Hematopoietic multipotent progenitor cell treated with erythropoietin and hydrocortisone succinate and interleukin-3 and kit ligand, for 6 days (in vitro differentiated cells): ENCODE measurements at places on chromosomes 13 and 19.

GRCh38 chr19:32104153-32104849, 241.1 kb upstream of the ZNF507 start:
- DNase-seq: peak; percentile 71

GRCh38 chr13:106883976-106884375, 316.0 kb upstream of the ARGLU1 start:
- peak; percentile 13 for DNase-seq

- DNase-seq: no peak
Observed at GRCh38 chr19:4737955-4738600, 14.4 kb upstream of the DPP9 start.

DNA sequence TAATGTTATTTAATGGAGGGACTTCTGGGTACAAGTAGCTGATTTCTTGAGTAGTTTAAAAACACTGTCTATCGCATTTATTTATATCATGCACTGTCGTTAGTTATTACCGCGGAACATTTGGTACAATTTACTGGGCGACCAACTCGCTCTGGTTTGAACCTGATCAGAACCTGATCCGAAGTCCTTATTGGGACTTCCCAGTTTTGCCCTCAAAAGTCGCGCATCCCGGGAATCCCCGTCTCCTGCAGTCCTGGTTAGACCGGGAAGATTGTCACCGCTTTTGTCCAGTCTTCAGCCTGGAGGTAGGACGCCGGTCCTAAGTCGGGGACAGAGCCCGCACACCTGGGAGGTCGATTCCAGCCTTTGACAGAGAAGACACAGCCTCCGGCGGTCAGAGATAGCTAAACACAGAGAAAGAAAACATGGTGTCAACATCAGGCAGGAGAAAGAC, 694 bp downstream of the CLN5 start:
- DNase-seq: peak; percentile 43

GRCh38 chr13:70188567-70188966, 80.3 kb upstream of the KLHL1 start:
- DNase-seq: no peak

GRCh38 chr13:42075517-42075916, 27.1 kb downstream of the DGKH start:
- DNase-seq: no peak

- DNase-seq: no peak
Observed at GRCh38 chr13:57970404-57970803, 338.9 kb downstream of the PCDH17 start.

DNA sequence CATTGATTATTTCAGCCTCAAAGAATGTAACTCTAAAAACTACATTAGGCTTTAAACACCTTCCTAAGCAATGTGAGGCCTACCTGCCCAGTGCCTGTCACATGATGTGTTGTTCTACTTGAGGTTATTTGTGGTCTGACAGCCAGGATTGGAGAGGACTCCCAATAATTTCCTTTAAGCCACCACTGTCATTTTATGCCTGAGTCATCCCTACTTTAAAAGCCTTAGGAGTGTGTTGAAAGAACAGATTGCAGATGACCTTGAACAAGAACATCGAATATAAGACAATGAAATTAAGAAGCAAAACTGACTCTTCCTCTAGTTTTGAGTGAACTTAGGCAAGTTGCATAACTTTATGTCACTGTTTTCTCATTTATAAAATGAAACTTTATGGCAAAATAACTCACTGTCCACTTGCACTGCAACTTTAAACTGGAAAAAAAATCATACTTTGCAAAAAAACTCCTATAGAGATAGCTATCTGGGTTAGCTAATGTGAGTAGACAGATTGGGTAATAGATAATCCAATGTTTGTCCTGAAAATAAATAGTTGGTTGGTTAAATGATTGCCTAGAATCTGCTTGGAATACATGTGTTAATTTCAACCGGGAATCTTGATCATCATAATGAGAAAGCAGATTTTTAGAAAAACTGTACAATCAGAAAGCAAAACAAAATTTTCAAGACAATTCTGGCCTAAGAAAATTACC, 361.2 kb downstream of the SUCLA2 start:
- DNase-seq: no peak

DNA sequence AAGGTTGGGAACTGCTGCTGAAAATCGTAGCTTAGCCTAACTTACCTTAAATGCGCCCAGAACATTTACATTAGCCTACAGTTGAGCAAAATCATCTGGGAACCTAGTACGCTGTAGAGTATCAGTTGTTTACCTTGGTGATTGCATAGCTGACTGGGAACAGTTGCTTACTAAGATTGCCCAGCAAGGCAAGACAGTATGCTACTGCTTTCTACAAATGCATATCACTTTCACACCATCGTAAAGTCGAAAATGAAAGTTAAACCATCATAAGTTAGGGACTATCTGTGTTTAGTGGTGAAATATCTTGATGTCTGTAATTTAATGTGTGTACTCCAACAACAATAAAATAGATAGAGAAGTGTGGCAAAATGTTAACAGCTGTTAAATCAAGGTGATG, 1670.6 kb upstream of the PCDH20 start:
- no peak for DNase-seq

GRCh38 chr13:112690283-112690929, 568 bp downstream of the ATP11A start:
- peak; percentile 60 for DNase-seq

GRCh38 chr13:95020298-95020987, 280.8 kb downstream of the ABCC4 start:
- no peak for DNase-seq

DNA sequence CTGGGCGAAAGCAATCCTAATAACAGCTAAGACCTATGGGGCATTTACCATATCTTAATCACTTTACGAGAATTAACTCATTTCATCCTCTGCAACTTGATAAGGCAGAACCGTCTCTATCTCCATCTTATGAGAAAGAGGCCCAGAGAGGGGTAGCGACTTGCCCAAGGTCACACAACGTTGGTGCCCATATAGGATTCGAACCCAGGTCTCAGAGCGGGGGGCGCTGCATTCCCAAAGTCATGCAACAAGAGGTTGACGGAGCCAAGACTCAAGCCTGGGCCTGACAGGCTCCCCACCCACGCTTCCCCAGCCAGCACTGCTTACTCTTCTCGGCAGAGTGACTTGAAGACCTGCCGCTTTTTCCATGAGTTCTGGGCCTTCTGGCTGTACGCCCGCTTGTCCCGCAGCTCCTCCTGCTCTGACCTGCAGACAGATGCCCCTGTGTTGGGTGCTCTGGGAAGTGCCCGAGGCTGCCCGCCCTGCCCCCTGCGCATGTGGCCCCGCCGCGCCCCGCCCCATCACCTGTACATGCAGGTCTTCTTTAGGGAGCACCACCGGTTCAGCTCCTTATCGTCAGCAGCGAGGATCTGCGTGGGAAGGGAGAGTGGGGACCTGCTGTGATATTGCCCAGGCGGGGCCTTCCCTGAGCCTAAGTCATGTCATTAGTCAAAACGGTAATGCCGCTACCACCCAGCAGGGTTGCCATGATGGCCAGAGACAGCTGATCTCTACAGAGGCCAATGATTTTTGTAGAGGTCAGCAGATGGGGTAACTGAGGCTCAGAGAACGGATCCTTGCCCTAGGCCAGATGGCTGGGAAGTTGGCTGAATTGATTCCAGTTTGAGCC, 10.8 kb downstream of the KRI1 start:
- peak; percentile 51 for DNase-seq

- no peak for DNase-seq
Observed at GRCh38 chr13:53631511-53631910, 602.9 kb downstream of the OLFM4 start.

DNA sequence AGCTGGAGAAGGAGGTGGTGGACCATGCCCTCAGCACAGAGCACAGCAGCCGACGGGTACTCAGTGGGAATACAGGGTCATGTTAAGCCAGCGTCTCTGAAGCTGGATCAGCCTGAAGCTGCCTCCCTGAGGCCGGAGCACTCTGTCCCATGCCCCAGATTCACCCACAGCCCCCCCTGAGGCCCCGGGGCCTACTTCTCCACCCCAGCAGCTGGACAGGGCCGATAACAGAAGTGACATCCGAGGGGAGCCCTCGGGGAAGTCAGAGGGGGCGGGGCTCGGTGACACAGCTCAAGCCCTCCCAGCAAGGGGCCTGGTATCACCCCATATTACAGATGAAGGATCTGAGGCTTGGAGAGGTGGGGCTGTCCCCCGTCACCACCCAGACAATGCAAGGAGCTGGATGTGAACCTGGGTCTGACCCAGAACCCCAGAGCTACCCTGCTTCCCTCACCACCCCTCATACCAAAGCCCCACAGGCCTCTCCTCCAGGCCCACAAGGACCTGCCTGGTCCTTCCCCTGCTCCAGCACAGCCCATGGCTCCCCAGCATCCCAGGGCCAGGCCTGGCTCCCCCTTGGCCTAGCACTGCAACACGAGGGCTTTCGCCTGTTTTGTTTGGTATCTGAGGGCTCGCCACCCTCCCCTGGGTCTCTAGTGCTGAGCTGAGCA, 5.7 kb downstream of the R3HDM4 start:
- peak; percentile 99 for DNase-seq

- DNase-seq: no peak
Observed at GRCh38 chr13:20000062-20000552, 41.6 kb downstream of the ZMYM2 start.

GRCh38 chr13:68007576-68007975, 777.4 kb upstream of the PCDH9 start:
- no peak for DNase-seq

- no peak for DNase-seq
Observed at GRCh38 chr13:30429721-30430694, 7.7 kb downstream of the UBE2L5 start.

GRCh38 chr19:46460981-46461380, 10.4 kb downstream of the PNMA8A start:
- DNase-seq: no peak

DNA sequence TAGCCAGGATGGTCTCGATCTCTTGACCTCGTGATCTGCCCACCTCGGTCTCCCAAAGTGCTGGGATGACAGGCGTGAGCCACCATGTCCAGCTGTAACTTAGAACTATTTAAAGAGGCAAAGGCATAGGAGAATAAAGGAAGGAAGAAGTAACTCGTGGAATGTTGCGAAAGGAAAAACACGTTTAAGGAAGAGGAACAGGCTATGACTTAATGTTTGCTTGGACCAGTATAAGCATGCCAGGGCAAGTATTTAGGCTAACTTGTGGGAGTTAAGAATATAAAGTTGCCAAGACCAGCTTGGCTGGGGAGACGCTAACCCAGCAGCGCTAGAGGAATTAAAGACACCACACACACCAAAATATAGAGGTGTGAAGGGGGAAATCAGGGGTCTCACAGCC, 33.5 kb downstream of the ZNF844 start:
- no peak for DNase-seq

DNA sequence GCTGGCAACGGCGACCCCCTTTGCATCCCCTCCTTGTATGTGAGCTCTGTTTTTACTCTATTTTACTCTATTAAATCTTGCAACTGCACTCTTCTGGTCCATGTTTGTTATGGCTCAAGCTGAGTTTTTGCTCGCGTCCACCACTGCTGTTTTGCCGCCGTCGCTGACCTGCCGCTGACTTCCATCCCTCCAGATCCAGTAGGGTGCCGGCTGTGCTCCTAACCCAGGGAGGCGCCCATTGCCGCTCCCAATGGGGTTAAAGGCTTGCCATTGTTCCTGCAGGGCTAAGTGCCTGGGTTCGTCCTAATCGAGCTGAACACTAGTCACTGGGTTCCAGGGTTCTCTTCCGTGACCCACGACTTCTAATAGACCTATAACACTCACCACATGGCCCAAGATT, 2704.4 kb downstream of the PCDH9 start:
- no peak for DNase-seq

- no peak for DNase-seq
Observed at GRCh38 chr19:38494379-38494778, 60.9 kb downstream of the RYR1 start.

GRCh38 chr13:111186305-111186935, 71.3 kb downstream of the ARHGEF7 start:
- DNase-seq: no peak

DNA sequence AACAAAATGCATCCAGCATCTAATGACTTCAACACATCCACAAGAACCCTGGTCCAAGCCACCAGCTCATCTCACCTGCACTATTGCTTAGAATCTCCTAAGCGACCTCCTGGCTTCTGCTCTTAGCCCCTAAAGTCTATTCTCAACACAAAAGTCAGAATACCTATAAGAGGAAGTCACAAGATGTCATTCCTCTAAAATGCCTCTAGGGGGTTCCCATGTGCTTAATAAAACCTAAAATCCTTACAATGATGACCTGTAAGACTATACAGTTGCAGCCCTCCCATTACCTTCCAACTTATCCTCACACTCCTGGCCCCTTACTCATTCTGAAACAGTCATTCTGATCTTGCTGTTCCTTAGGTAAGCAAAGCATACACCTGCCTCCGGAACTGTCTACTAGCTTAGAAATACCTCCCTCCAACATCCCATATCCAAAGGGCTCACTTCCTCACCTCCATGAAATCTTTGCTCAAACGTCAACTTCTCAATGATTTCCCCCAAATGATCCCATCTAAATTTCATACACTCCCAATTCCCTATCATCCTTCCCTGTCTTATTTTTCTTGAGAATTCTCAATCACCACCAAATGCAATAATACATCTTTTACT, 10.0 kb downstream of the ATP7B start:
- DNase-seq: peak; percentile 90

DNA sequence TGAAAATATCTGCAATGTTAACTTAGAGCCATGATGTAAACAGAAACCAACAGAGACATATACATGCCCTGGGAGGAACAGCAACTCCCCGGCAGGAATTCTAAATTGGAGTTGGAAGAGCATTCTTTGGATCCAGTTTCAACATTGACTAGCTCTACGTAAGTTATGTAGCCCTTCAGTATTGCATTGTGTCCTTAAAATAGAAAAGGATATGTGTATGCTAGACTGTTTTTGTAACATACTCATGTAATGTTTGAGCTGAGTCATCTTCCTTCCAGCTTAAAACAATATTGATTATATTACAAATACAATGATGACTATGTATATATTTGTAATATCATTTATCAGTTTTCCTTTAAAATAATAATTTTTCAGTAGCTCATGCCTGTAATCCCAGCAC, 1422.2 kb upstream of the PCDH20 start:
- no peak for DNase-seq

GRCh38 chr13:27151798-27152599, 19.6 kb downstream of the USP12 start:
- peak; percentile 26 for DNase-seq

DNA sequence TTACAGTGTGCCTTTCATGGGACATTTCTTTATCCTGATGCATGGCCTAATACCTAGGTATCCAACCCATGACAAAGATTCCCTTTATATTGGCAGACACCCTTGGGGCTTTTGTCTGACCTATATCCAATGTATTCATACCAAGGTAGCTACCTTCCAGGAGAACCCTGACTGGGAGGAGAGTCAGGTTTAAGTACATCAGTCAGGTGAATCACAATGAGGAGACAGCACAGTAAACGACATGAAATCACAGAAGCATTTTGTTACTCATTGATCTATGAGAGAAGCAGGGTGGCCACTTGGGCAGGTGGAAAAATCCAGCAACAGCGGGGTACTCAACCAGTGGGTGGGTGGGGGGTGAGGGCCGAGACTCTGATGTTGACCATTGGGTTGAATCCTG, 527.4 kb upstream of the ATXN8OS start:
- DNase-seq: no peak
